ENCODE measurements at places on chromosomes 1 and 21.

DNA sequence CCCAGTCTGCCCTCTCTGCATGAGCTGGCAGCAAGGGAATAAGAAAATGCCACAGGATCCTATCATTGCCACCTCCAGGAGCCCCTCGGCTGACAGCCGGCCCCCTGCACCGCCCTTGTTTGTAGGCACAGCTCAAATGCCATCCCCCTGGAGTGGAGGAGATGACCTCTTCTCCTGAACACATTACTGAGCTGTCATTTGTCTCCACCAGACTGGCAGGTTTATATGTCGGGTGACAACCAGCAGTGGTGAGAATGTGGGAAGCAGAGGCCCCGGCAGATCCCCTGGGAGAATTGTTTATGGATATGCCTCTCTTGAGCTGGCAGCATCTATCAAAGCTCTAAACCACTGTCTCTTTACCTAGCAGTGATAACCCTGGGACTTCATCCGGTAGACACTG lies 135.4 kb upstream of the FMN2 start:
- no peak for DNase-seq

DNA sequence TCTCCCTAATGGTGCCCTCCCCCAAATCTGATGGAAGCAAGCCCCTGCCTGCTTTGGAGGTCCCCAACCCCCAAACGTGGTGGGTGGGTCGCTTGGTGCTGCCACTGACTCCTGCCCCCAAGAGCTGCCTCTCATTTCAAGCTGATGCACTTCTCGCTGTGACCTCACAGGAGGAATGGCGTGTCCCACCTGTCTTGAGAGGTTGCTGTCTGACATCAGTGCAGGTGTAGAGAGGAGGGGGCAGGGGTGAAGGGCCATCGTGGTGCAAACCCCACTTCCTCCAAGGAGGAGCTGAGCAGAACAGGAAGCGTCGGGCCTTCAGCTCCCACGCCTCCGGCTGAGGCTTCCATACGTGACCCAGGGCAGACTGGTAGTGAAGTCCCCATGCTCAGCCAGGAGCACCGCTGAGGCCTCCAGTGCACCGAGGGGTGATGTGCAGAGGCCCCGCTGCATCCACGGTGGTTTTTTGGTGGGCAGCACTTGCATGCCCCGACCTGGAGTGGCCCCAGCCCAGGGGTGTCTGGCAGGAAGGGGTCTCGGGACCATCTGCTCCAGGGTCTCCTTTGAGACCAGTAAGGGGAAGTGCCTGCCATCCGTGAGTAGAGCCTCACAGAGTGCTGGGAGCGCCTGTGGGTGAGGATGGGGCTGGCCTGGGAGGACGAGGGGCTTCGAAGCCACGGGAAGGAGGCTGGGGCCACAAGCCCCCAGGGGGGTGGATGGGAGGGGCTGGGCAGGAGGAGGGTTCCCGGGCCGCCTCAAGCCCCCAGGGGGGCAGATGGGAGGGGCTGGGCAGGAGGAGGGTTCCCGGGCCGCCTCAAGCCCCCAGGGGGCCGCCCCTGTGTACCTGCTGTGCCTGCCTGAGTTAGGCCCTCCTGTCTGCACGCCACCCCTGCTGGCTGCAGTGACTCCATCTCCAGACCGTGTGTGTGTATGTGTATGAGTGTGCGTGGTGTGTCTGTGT lies 39.8 kb downstream of the WDR4 start:
- no peak for DNase-seq

GRCh38 chr1:39141925-39142324 lies 62.6 kb upstream of the MACF1 start:
- DNase-seq: no peak

DNA sequence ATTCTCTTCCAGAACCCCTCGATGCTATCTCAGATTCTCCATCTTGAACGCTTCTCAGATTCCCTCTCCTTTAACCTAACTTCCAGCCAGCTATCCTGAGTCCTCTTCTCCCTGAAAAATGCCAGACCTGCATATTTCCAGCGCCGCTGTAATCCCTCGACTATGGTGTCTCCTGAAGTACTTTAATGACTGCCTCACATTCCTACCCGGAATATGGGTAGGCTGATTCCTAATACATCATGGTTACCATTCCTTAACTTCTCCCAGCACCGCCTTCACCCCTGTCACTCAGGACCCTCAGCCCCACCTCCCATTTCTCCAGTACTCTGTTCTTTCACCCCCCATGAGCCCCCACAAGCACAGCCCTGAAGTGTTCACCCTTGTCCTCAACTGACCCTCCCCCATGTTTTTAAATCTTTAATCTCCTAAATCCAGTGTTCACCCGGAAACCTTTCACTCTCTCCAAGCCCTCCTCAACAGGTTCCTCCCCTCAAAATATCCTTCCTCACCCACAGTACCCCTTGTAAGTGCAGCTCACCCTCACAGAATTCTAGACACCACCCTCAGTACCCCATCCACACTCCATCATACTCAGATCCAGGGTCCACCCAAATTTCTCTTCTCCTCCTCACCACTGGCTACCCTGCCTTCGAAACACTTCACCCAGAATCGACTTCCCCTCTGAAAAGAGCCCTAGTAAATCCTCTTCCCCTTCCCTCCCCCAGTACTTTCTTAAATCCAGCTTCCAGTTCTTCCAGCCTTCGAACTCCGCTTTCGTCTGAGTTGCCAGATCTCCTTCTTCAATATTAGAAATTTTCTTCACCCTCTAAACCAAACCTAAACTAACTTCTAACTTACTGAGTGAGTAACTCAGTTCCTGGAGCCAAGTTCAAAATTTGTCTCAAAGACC lies 922 bp downstream of the CPT2 start:
- DNase-seq: no peak

GRCh38 chr21:29287383-29287782 lies 11.3 kb upstream of the BACH1 start:
- DNase-seq: no peak

DNA sequence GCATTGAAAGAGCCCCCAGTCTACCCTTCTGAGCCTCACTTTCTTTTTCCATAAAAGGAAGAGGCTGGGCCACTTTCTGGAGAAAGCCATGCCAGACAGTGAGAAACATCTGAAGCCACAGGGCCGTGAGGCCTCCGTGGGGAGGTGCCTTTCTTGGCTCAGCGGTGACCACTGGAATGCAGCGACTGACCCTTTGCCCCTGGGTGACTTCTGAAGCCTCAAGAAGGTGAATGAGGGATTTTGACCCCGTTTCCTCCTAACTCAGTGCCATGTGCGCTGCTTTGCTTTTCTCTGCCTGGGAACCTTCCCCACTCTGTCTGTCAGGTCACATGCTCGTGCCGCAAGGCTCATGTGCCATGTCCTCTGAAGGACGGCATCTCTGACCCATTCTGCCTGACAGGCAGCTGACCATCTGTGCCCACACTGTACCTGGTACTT lies 44.7 kb upstream of the A3GALT2 start:
- DNase-seq: no peak

GRCh38 chr1:45187725-45188124 lies 18.7 kb downstream of the ZSWIM5 start:
- DNase-seq: no peak

- no peak for DNase-seq
Observed at GRCh38 chr1:27563591-27564471, 40.1 kb downstream of the AHDC1 start.

GRCh38 chr21:36803816-36804439 lies 105.0 kb downstream of the SIM2 start:
- no peak for DNase-seq

- DNase-seq: no peak
Observed at GRCh38 chr21:26881504-26882228, 36.5 kb upstream of the ADAMTS1 start.

Data from activated naive CD4-positive, alpha-beta T cell (primary cell).